T-helper 17 cell (primary cell): ENCODE measurements at places on chromosomes 2 and 18.

GRCh38 chr2:190469771-190470170 is 61.6 kb downstream of the MFSD6 start:
- DNase-seq: no peak

- DNase-seq: no peak
Observed at GRCh38 chr2:99597616-99598015, 107.8 kb upstream of the REV1 start.

- no peak for DNase-seq
Observed at GRCh38 chr2:221502270-221503010, 69.7 kb downstream of the EPHA4 start.

- DNase-seq: no peak
Observed at GRCh38 chr2:42930025-42930581, 137.7 kb upstream of the HAAO start.

GRCh38 chr2:37883518-37883917 is 41.6 kb upstream of the RMDN2 start:
- DNase-seq: no peak

DNA sequence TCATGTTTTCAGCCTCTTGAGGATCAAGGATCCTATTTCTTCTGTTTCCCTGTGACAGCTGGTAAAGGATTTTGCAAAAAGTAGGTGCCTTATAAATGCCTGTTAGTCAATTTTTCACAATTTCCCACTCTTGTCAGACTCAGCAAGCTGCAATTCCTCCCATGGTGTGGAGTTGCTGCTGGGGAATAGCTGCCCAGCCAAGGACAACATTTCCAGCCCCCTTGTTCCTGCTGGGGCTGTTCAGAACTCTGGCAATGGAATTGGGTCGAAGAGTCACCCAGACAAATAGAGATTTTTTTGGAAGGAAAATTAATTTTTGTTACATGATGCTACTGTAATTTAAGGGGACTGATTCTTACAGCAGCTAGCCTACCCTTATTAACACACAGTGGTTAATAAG is 43.7 kb downstream of the FSHR start:
- no peak for DNase-seq
